ENCODE measurements at places on chromosomes 12 and 14. TPM values are rescaled to one million over a fixed set of nuclear protein-coding genes. Genes with fewer than 3 reads are reported as not detected.

DNA sequence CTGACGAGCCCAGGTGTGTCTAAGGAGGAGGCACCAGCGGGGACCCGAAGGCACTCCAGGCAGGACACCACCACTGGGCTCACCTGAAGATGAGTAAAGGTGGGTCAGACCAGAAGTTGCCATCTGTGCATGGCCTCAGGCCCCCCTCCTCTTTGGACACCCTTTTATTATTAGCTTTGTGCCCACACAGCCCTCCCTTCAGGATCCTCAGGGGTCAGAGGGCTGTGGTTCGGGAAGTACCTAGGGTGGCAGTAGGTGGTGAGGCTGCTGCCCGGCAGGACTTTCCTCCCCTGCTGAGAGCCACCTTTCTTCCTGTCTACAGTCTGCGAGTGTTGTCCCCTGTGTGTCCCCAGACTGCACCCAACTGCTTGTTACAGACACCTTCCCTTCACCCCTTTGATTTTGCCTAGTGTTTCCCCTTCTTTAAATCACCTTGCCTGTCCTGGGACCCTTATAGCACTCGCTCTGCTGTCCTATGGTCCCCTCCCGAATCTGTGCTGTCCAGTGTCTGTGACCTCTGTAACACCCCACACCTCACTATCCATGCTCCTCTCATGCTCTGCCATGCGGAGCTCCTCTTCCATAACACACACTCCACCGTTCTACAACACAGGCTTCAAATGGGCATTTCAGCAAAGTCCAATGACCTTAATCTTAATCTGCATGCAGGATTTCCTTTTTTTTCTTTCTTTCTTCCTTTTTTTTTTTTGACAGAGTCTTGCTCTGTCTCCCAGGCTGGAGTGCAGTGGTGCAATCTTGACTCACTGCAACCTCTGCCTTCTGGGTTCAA, 25.7 kb downstream of the SOAT2 start:
- DNase-seq: no peak
- no peaks in the 10 kb centered on the region for H3K36me3 ChIP-seq
- H3K4me3 ChIP-seq: no peak overlapping the region
- no peak overlapping the region for H3K27ac ChIP-seq

Gene TSPAN11
- not detected for total RNA-seq

DNA sequence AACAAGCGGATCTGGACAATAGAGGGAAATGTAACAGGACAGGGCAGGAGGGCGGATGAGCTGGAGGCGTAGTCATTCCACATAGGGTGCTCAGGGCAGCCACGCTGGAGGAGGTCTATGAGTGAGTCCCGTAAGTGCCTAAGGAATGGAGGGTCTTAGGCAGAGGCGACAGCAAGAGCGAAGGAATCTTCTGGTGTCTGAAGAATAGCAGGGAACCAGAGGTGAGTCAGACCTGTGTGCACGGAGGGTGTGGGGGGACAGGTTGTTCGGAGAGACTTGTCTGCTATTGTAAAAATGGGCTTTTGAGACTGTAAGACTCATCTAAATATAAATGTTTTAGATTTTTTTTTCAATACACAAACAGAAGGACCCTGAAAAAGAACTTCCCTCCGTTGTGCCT, 70.6 kb downstream of the SETD3 start:
- H3K4me3 ChIP-seq: no peak overlapping the region
- H3K4me1 ChIP-seq: no peaks in the 10 kb centered on the region
- no peak for DNase-seq
- no peak overlapping the region for H3K27ac ChIP-seq
- H3K27me3 ChIP-seq: no peaks in the 10 kb centered on the region

- H3K36me3 ChIP-seq: no peaks in the 10 kb centered on the region
- no peak for DNase-seq
- H3K4me3 ChIP-seq: no peak overlapping the region
- H3K27ac ChIP-seq: no peak overlapping the region
These were observed 29.7 kb downstream of the FRMD6 start for GRCh38 chr14:51681411-51681810.

DNA sequence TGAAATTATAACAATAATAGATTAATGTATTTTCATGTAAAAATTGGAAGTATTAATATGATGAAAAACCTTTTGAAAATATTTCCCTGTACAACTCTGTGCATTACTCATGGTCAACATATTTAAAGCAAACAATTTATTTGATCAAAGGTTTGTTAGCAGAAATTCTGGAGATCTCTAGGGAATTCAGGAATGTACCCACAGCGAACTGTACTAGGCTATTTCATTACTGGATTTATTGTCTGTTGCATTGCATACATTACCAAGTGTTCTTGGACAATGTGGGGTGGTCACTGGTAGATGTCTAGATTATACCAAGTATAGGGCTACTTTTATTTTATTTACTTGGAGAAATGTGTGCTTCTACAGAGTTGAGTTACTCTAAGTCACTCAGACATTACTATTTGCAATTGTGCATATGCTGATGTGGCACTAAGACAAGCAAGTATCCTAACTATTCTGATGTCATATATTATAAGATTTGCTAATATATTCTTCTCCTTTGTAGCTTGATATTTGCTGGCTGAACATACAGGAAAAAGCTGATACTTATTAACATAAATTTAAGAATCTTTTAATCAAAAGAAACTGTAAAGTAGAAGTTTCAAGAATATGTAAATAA, 323.3 kb downstream of the CCER1 start:
- no peaks in the 10 kb centered on the region for H3K36me3 ChIP-seq
- H3K27me3 ChIP-seq: no peaks in the 10 kb centered on the region
- no peak overlapping the region for H3K27ac ChIP-seq
- H3K4me1 ChIP-seq: no peaks in the 10 kb centered on the region
- DNase-seq: no peak

Gene NFE2
- 0.26 TPM for total RNA-seq

Gene ANO6
- 120 TPM for total RNA-seq

- H3K4me3 ChIP-seq: peak within 1 kb of the TSS; percentile 37
- no peak within 1 kb of the TSS for H3K27ac ChIP-seq
- peaks cover 2% of the 10 kb centered on the region for H3K36me3 ChIP-seq
- H3K4me1 ChIP-seq: peaks cover 9% of the 10 kb centered on the region
- no peak for DNase-seq
- peaks cover 45% of the 10 kb centered on the region for H3K27me3 ChIP-seq
These were observed at the start of gene LGR5 for GRCh38 chr12:71439613-71440344. TSS of gene LGR5 (plus strand) at chr12:71439798. CDS start at chr12:71440081, 283 bp downstream.

DNA sequence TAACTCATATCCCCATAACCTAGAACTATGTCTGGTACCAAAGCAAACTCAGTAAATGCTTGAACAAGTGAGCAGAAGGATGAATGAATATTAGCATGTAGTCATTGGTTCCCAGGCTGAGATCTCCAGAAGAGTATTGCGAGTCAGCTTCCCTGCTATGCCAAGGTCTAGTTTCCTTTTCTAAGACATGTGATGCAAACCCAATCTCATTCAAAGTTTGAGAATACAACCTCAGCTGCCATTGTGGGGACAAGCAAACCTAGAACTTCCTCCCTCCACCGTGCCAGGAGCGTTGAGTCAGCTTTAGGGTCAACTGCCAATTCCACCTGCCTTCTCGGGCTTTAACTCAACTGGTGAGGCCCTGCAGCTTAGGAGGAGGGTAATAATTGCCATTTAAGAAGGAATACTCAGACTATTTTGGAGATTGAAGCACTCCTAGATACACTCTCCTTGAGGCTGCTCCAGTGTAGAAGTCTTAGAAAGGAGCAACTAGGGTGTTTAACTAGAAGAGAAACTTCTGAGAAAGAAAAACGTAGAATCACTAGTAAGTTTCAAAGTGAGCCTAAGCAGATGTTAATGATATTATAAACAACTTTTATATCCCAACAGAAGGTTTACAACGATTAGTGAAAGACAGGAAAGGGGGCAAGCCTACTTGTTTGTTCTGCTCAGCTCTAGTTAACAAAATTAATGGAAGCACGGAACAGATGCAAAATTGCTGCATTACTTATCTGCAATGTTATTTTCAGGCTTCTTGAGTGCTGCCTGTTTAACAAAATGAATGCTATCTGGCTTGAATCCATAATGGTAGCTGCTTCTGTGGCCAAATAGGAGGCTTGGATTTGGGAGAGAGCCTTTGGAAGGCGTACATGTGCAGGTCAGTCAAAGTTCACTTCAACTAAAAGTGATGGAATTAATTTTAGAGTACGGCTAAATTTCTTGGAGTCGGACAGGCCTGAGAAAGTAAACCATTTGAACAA, 96.9 kb downstream of the HELB start:
- DNase-seq: no peak
- no peaks in the 10 kb centered on the region for H3K27me3 ChIP-seq
- no peak overlapping the region for H3K4me3 ChIP-seq
- no peaks in the 10 kb centered on the region for H3K4me1 ChIP-seq
- no peak overlapping the region for H3K27ac ChIP-seq

Gene HCAR2
- not detected for total RNA-seq

DNA sequence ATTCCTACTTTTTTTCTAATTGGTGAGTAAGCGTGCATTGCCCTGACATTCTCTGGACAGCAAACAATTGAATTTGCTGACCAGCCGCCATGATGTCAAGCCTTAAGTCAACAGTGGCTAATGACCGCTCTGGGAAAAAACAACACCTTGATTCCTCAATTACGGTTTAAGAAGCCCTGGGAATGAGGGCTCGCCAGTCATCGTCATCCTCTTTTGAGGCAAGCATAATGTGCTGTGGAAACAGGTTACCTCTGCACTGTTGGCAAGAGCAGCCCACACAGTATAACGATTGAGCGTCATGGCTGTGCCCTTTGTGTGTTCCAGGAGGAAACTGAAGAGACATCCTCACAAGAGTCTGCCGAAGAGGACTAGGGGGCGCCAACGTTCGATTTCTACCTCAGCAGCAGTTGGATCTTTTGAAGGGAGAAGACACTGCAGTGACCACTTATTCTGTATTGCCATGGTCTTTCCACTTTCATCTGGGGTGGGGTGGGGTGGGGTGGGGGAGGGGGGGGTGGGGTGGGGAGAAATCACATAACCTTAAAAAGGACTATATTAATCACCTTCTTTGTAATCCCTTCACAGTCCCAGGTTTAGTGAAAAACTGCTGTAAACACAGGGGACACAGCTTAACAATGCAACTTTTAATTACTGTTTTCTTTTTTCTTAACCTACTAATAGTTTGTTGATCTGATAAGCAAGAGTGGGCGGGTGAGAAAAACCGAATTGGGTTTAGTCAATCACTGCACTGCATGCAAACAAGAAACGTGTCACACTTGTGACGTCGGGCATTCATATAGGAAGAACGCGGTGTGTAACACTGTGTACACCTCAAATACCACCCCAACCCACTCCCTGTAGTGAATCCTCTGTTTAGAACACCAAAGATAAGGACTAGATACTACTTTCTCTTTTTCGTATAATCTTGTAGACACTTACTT, 138.9 kb downstream of the HMGA2 start:
- H3K4me1 ChIP-seq: peaks cover 43% of the 10 kb centered on the region
- DNase-seq: no peak
- H3K36me3 ChIP-seq: peaks cover 7% of the 10 kb centered on the region
- H3K4me3 ChIP-seq: no peak overlapping the region

Gene LGR5
- 1.9 TPM for total RNA-seq

DNA sequence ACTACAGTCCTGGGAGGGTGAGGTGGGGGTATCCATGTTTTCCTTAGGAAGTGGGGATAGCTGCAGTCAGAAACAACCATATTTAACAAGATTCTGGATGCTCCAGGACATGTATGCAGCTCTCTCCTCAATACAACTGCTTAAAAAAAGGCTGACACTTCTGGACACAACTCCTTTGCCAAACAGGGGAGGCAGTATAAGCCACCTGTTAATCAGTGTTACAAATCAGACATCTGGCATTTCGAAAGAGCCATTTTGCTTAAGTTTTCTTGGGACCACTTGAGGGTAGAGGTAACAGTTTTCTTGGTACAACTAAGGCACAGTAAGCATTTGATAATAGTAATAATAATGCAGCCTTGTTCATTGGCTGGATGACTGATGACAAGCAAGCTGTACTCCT, 47.1 kb downstream of the RPGRIP1 start:
- no peak overlapping the region for H3K27ac ChIP-seq
- H3K27me3 ChIP-seq: no peaks in the 10 kb centered on the region

- H3K27ac ChIP-seq: no peak overlapping the region
- H3K36me3 ChIP-seq: peaks cover 11% of the 10 kb centered on the region
- DNase-seq: no peak
- H3K4me1 ChIP-seq: no peaks in the 10 kb centered on the region
- no peaks in the 10 kb centered on the region for H3K27me3 ChIP-seq
These were observed 38.5 kb downstream of the EP400 start for GRCh38 chr12:131988054-131988796.

DNA sequence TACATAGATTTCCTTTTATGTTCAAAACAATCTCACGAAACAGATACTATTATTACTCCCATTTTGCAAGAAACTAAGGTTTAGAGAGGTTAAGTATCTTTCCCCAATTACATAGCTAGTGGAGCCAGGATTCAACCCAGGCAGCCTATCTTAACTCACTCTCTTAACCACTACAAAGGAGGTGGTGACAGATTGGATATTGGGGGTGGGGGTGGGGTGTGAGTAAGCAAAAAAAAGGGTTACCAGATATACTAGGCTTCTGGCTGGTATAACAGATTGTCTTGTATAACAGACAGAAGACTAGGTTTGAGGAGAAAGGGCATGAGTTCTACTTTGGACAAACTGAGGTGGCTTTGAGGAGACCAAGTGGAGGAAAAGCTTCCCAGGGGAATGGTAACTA, 2.1 kb downstream of the GMFB start:
- H3K36me3 ChIP-seq: peaks cover 7% of the 10 kb centered on the region
- peaks cover 11% of the 10 kb centered on the region for H3K4me1 ChIP-seq
- no peak for DNase-seq
- no peaks in the 10 kb centered on the region for H3K27me3 ChIP-seq
- peak overlapping the region; percentile 40 for H3K27ac ChIP-seq

- H3K27me3 ChIP-seq: no peaks in the 10 kb centered on the region
- no peaks in the 10 kb centered on the region for H3K36me3 ChIP-seq
- DNase-seq: no peak
- no peak overlapping the region for H3K4me3 ChIP-seq
These were observed 75.1 kb downstream of the ETNK1 start for GRCh38 chr12:22700106-22700505.

- H3K4me3 ChIP-seq: no peak overlapping the region
- no peaks in the 10 kb centered on the region for H3K4me1 ChIP-seq
- H3K36me3 ChIP-seq: no peaks in the 10 kb centered on the region
- no peak for DNase-seq
- H3K27me3 ChIP-seq: no peaks in the 10 kb centered on the region
These were observed 74.4 kb upstream of the STAC3 start for GRCh38 chr12:57325395-57325794.

Gene GDF3
- total RNA-seq: not detected

DNA sequence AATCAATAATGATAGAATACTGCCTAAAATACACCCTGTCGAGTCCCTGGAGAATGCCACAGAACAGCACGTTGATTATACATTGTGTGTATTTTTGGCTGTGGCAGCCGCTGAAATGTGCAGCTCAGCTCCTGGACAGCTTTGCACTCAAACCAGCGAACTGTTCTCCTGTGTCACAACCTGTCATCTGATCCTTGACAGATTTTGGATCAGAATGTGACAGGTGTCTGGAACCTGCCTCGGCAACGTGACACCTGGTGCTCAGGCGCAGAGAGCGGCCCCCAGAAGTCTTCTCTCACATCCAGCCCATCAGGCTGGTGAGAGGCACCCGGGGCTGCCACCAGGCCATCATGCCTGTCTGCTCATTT, 19.3 kb downstream of the MVK start:
- no peak overlapping the region for H3K4me3 ChIP-seq
- peaks cover 6% of the 10 kb centered on the region for H3K4me1 ChIP-seq
- no peaks in the 10 kb centered on the region for H3K27me3 ChIP-seq
- no peak for DNase-seq
- H3K36me3 ChIP-seq: no peaks in the 10 kb centered on the region

Gene C14orf39
- total RNA-seq: 0.08 TPM

- no peak for DNase-seq
- no peaks in the 10 kb centered on the region for H3K27me3 ChIP-seq
- H3K4me1 ChIP-seq: no peaks in the 10 kb centered on the region
- no peak overlapping the region for H3K4me3 ChIP-seq
- H3K27ac ChIP-seq: no peak overlapping the region
These were observed 88.9 kb upstream of the FRMD6 start for GRCh38 chr14:51562816-51563215.
